Mesenteric fat pad (tissue), 1 donor: ENCODE measurements at places on chromosomes 5 and 9. TPM values are rescaled to one million over a fixed set of nuclear protein-coding genes. Genes with fewer than 3 reads are reported as not detected.

The CYSRT1 gene
- total RNA-seq, result 0.42 TPM

GRCh38 chr9:134666831-134667230 is 25.2 kb downstream of the COL5A1 start:
- no peak for DNase-seq

- DNase-seq, result no peak
Observed at GRCh38 chr9:132644251-132644650, 25.5 kb downstream of the DDX31 start.

GRCh38 chr9:124022201-124023121 is 10.9 kb downstream of the LHX2 start:
- DNase-seq, result no peak
